Uterus (tissue), 4 donors: ENCODE measurements at places on chromosomes 7 and 10. TPM values are rescaled to one million over a fixed set of nuclear protein-coding genes. Genes with fewer than 3 reads are reported as not detected.

- no peaks in the 10 kb centered on the region for H3K36me3 ChIP-seq
- H3K4me3 ChIP-seq, result no peak overlapping the region
- no peak for DNase-seq
- no peak overlapping the region for H3K27ac ChIP-seq
These were observed 4.2 kb downstream of the PAX2 start for GRCh38 chr10:100749309-100750217.

GRCh38 chr10:113086282-113086681 lies 136.2 kb downstream of the TCF7L2 start:
- H3K27ac ChIP-seq, result peak overlapping the region; percentile 64
- DNase-seq, result no peak
- no peaks in the 10 kb centered on the region for H3K4me1 ChIP-seq
- H3K36me3 ChIP-seq, result no peaks in the 10 kb centered on the region

GRCh38 chr10:81109200-81109752 lies 571.6 kb downstream of the SH2D4B start:
- H3K4me1 ChIP-seq, result no peaks in the 10 kb centered on the region
- H3K27ac ChIP-seq, result no peak overlapping the region
- H3K4me3 ChIP-seq, result no peak overlapping the region
- H3K27me3 ChIP-seq, result no peaks in the 10 kb centered on the region

DNA sequence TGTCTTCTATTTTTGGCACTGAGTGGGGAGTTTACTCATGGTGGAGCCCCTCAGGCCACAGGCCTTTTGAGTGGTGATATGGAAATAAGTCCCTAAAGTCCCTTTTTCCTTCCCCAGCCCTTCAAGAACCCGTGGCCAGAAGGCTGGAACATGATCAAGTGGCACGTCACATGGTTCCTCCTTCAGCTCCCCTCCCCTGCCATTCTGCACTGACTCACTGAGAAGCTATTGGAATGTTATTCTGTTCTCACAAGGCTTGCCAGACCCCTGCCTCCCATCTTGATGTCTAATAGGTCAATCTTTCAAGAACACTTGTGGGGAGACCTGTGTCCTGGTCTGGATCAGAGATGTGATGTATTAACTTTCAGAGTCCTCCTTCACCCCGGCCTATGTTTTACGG lies 279.8 kb downstream of the SEC23IP start:
- no peak overlapping the region for H3K27ac ChIP-seq
- no peak for DNase-seq
- H3K27me3 ChIP-seq, result no peaks in the 10 kb centered on the region
- H3K4me3 ChIP-seq, result no peak overlapping the region

DNA sequence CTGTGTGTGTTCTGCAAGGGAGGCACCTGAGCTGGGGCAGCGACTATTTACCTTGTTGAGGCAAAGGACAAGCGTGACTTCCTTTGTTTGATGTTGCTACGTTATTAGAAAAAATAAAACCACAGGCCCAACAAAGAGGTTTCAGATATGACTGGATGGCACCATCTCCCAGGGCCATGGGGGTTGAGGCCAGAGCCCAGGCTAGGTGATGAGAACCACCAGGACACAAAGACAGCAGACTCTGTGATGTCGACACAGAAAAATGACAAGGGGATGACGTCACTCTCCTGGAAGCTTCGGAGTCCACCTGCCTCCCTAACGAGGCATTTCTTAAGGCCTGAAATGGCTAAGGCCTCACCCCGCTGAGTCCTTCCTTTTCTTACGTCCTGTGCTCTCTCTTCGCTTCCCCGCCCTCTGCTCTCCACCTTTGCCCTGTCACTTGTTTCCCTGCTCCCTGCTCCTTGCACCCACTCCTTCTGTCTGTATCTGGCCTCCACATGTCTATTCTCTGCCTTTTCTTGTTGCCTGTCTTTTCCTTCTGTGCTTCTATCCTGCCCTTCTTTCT lies 83.0 kb upstream of the ADRB1 start:
- no peak overlapping the region for H3K27ac ChIP-seq
- H3K36me3 ChIP-seq, result no peaks in the 10 kb centered on the region
- H3K4me3 ChIP-seq, result no peak overlapping the region
- no peaks in the 10 kb centered on the region for H3K27me3 ChIP-seq
- H3K4me1 ChIP-seq, result peaks cover 5% of the 10 kb centered on the region

- no peaks in the 10 kb centered on the region for H3K27me3 ChIP-seq
- H3K36me3 ChIP-seq, result no peaks in the 10 kb centered on the region
- no peak overlapping the region for H3K4me3 ChIP-seq
- no peak overlapping the region for H3K27ac ChIP-seq
- H3K4me1 ChIP-seq, result no peaks in the 10 kb centered on the region
These were observed 20.4 kb downstream of the BRI3 start for GRCh38 chr7:98301693-98302470.

The ELMO1 gene
- total RNA-seq, result 48.0 TPM

The HYCC1 gene
- total RNA-seq, result 54.4 TPM

The PALS2 gene
- 29.2 TPM for total RNA-seq

The GNGT1 gene
- not detected for total RNA-seq

The AOAH gene
- 5.5 TPM for total RNA-seq
